ENCODE measurements at places on chromosomes 1 and 21. TPM values are rescaled to one million over a fixed set of nuclear protein-coding genes. Genes with fewer than 3 reads are reported as not detected.

The OR1C1 gene
- total RNA-seq, result not detected

The S100A13 gene
- total RNA-seq, result 13.5 TPM

The SYPL2 gene
- total RNA-seq, result 0.37 TPM

The PRDX1 gene
- total RNA-seq, result 146 TPM

The HEATR1 gene
- total RNA-seq, result 45.2 TPM

The CYP4A22 gene
- total RNA-seq, result not detected

The C1orf185 gene
- not detected for total RNA-seq

The TNNT2 gene
- not detected for total RNA-seq

The KRTAP19-5 gene
- not detected for total RNA-seq

The DNALI1 gene
- 0.81 TPM for total RNA-seq

The KCNH1 gene
- not detected for total RNA-seq

GRCh38 chr1:219150913-219151312 is 22.8 kb upstream of the LYPLAL1 start:
- no peak for DNase-seq
- H3K27me3 ChIP-seq, result no peaks in the 10 kb centered on the region
- H3K4me1 ChIP-seq, result no peaks in the 10 kb centered on the region
- no peak overlapping the region for H3K4me3 ChIP-seq
- no peaks in the 10 kb centered on the region for H3K36me3 ChIP-seq

GRCh38 chr1:161082996-161083747 is 6.2 kb downstream of the NECTIN4 start:
- no peaks in the 10 kb centered on the region for H3K27me3 ChIP-seq
- no peak overlapping the region for H3K27ac ChIP-seq
- no peak overlapping the region for H3K4me3 ChIP-seq
- peaks cover 13% of the 10 kb centered on the region for H3K4me1 ChIP-seq
- no peaks in the 10 kb centered on the region for H3K36me3 ChIP-seq
- DNase-seq, result peak; percentile 23

GRCh38 chr1:21857840-21858670 is 46.0 kb downstream of the LDLRAD2 start:
- H3K4me3 ChIP-seq, result no peak overlapping the region
- no peak overlapping the region for H3K27ac ChIP-seq
- no peaks in the 10 kb centered on the region for H3K27me3 ChIP-seq
- no peak for DNase-seq
- H3K36me3 ChIP-seq, result no peaks in the 10 kb centered on the region
- H3K4me1 ChIP-seq, result no peaks in the 10 kb centered on the region

DNA sequence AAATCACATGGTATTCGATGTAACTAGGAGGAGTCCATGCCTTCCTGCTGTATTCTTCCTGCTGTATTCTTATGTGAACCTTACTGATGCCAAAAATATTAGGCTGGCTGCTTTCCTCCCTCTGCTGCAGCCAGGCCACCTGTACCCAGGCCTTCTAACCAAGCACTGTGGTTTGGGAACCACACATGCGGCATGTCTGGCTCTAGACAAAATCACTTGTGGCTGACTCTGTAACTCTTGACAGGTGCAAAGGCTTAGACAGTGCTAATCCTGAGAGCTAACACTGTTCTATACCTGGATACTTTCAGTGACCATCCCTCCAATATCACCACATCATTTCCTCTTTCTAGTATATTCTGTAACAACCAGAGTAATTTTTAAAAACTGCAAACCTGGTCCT is 67.7 kb downstream of the PCP4 start:
- no peaks in the 10 kb centered on the region for H3K36me3 ChIP-seq
- H3K4me3 ChIP-seq, result no peak overlapping the region
- H3K4me1 ChIP-seq, result no peaks in the 10 kb centered on the region
- H3K27ac ChIP-seq, result no peak overlapping the region
- no peaks in the 10 kb centered on the region for H3K27me3 ChIP-seq
- DNase-seq, result no peak

- H3K4me3 ChIP-seq, result no peak overlapping the region
- H3K27me3 ChIP-seq, result peaks cover 17% of the 10 kb centered on the region
- no peak overlapping the region for H3K27ac ChIP-seq
Measured at GRCh38 chr1:115179397-115180079, 90.2 kb upstream of the TSPAN2 start.

DNA sequence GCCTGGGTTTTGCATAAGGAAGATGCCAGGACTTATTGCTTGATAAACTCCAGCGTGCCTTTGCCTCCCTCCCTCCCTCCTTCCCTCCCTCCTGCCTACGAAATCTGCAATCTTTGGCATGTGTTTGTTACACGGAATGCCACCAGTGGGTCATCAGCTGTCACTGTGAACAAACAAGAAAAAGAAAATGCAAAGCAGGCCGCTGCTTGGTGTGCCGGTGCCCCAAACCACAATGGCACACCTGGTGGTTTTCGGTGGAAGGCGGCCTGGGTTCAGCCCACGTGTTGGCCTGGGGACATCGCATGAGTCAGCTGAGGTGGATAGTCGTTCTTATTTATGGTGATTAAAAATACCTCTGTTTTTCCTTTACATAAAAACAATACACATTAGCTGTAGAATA is 16.3 kb upstream of the IFNLR1 start:
- peaks cover 43% of the 10 kb centered on the region for H3K4me1 ChIP-seq
- DNase-seq, result peak; percentile 40
- H3K27me3 ChIP-seq, result no peaks in the 10 kb centered on the region
- H3K27ac ChIP-seq, result no peak overlapping the region

- DNase-seq, result no peak
- H3K27ac ChIP-seq, result no peak overlapping the region
- H3K4me3 ChIP-seq, result no peak overlapping the region
- H3K27me3 ChIP-seq, result no peaks in the 10 kb centered on the region
Measured at GRCh38 chr1:59765011-59765730, 49.6 kb upstream of the HOOK1 start.

DNA sequence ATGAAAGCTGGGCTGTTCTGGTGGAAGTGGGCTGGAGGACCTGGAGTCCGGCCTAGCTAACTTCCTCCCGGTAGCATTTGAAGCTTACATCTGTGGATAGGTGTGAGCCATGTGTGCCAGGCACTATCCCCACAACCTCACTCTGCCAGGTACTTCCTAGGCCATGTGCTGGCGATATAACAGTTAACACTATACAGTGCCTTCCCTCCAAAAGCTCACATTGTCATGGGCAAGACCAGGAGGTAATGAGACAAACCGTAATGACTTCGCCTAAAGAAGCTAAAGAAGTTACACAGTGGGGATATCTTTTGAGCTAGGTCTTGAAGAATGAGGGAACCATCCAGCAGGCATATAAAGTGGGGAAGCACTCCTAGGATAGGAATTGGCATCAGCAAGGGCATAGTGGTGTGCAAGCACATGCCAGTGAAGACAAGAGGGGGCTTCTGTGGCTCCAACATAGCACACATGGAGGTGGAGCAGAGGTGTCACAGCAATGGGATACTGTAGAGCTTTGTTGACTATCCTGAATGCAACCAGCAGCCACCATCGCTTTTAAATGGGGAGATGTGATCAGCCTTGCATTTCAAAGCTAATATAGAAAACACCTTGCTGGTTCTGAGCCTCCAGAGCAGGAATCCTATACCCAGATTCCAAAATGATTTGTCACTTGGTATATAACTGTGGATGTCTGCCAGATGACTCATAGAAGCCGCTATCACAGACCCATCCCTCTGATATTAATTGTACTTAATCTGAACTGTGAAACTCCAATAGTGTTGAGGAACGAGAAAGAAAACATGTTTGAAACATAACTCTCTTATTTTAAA is 466.3 kb downstream of the LMO4 start:
- no peak overlapping the region for H3K27ac ChIP-seq
- no peak for DNase-seq
- no peaks in the 10 kb centered on the region for H3K36me3 ChIP-seq
- H3K4me3 ChIP-seq, result no peak overlapping the region
- H3K4me1 ChIP-seq, result no peaks in the 10 kb centered on the region

DNA sequence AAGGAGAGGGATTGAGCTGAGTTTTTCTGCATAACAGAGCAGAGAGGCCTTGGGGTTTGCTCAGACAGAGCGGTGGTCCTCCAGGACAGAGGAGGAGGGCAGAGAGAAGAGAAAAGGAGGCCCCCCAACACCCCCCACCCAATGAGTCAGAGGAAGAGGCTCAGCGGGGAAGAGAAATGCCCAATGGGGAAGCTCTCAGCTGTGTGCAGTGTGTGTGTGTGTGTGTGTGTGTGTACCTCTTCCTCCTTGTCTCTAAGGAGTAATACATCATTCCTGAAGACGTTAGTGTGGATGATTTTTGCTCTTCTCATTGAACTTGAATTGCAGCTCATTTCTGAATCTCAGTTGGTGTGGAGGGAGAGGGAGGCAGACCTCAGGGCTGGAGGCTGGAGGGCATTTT is 8.7 kb downstream of the TMPRSS3 start:
- peaks cover 74% of the 10 kb centered on the region for H3K4me1 ChIP-seq
- H3K27ac ChIP-seq, result no peak overlapping the region
- peak overlapping the region; percentile 22 for H3K4me3 ChIP-seq

DNA sequence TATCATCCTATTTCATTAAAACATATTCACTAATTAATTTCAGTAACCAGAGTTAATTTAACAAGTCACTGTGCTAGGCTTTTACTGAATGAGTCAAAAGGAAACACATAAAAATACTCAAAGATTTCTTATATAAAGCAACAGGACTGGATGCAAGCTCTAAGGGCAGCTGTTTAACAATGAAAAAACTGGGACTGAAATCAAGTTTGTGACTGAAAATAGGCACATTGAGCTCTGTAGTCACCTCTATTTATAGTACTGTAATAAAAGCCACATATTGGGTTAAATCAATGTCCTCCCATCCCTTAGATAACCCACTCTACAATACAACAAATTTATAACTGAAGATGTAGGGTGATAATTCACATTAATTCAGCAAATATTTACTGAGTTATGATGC is 52.4 kb downstream of the SMYD3 start:
- no peaks in the 10 kb centered on the region for H3K27me3 ChIP-seq
- DNase-seq, result no peak
- no peak overlapping the region for H3K27ac ChIP-seq
- H3K4me1 ChIP-seq, result peaks cover 27% of the 10 kb centered on the region
- no peaks in the 10 kb centered on the region for H3K36me3 ChIP-seq

DNA sequence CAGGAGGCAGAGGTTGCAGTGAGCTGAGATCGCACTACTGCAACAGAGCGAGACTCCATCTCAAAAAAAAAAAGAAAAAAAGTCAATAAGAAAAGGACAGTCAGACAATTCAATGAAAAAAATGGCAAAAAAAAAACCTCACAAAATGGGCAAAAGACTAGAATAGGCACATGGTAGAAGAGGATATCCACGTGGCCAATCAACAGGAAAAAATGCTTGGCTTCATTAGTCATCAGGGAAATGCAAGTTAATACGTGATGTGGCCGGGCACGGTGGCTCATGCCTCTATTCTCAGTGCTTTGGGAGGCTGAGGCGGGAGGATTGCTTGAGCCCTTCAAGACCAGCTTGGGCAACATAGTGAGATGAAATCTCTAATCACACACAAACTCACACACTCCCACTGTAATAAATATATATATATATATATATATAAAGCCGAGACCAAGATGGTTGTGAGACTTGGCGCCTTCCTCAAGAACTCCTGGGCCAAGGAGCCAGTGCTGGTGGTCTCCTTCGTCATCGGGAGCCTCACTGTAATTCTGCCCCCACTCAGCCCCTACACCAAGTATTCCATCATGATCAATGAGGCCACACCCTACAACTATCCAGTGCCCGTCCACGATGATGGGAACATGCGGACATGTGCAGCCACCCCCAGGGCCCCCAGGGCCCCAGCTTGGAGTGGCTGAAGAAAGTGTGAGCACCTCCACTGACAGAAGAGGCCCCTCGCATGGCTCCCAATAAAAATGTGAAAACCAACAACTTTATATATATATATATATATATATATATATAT is 22.9 kb upstream of the LEFTY2 start:
- H3K27ac ChIP-seq, result no peak overlapping the region
- H3K4me3 ChIP-seq, result no peak overlapping the region
- DNase-seq, result no peak
- H3K36me3 ChIP-seq, result no peaks in the 10 kb centered on the region
- no peaks in the 10 kb centered on the region for H3K4me1 ChIP-seq
- no peaks in the 10 kb centered on the region for H3K27me3 ChIP-seq

DNA sequence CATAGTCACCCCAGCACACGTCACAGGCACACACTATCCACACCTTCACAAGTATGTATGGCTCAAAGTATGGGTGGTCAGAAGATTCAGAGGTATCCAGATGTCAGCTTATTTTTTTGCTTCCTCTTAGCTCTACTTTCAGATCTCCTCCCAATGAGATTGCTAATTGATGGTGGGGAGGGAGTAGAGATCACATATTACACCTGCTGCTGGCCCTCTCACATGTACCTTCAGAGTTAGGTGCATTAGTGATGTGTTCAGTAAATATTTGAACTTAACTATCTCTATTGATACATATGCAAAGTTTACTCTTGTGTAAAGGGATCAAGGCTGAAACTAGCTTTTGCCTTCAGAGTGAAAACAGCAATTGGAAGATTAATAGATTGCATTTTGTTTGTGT is 262.6 kb downstream of the PCP4 start:
- no peaks in the 10 kb centered on the region for H3K36me3 ChIP-seq
- no peak for DNase-seq
- H3K4me1 ChIP-seq, result no peaks in the 10 kb centered on the region
- no peak overlapping the region for H3K4me3 ChIP-seq

DNA sequence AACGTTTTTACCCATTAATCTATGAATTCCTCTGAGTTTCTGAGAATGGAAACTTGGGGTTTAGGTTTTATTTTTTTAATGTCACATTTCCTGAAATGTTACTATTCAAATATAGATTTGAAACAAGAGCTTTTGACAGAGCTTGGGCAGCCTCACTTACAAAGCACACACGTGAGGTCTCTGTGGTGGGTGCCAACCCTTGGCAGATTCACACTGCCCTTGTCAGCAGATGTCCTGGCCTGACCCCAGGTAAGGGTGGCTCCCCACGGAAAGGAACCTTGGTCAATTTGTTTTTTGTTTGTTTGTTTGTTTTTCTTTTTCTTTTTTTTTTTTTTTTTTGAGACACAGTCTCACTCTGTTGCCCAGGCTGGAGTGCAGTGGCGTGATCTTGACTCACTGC is 53.5 kb downstream of the FAAP20 start:
- no peaks in the 10 kb centered on the region for H3K27me3 ChIP-seq
- H3K4me1 ChIP-seq, result peaks cover 1% of the 10 kb centered on the region
- no peak overlapping the region for H3K4me3 ChIP-seq
- H3K27ac ChIP-seq, result no peak overlapping the region

GRCh38 chr21:39020751-39021477 is 162.3 kb downstream of the PSMG1 start:
- DNase-seq, result no peak
- H3K4me3 ChIP-seq, result no peak overlapping the region
- H3K27ac ChIP-seq, result no peak overlapping the region
- no peaks in the 10 kb centered on the region for H3K36me3 ChIP-seq
- peaks cover 6% of the 10 kb centered on the region for H3K4me1 ChIP-seq
- peaks cover 7% of the 10 kb centered on the region for H3K27me3 ChIP-seq

DNA sequence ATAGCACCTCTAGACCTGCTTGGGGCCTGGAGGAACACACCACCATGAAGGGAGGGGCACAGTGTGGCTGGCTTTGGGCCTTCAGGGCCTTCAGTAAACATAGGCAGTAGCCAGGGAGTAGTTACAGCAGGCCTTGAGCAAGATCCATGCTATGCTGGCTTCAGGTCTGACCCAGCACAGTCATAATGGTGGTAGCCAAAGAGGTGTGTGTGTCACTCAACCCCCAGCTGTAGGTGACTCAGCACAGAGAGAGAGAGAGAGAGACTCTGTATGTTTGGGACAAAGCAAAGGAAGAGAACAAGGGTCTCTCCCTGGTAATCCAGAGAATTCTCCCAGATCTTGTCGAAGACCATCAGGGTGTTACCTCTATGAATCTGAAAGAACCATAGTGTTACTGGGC is 250.5 kb upstream of the PKN2 start:
- no peaks in the 10 kb centered on the region for H3K27me3 ChIP-seq
- no peaks in the 10 kb centered on the region for H3K36me3 ChIP-seq
